CD4-positive, alpha-beta T cell treated with Interferon gamma for 1 hour (primary cell): ENCODE measurements at places on chromosomes 6 and 20.
A peak's percentile ranks its signal among the peaks of the same experiment; 100 is the strongest.

GRCh38 chr20:11229772-11230171 lies 556.0 kb upstream of the JAG1 start:
- no peak for DNase-seq

DNA sequence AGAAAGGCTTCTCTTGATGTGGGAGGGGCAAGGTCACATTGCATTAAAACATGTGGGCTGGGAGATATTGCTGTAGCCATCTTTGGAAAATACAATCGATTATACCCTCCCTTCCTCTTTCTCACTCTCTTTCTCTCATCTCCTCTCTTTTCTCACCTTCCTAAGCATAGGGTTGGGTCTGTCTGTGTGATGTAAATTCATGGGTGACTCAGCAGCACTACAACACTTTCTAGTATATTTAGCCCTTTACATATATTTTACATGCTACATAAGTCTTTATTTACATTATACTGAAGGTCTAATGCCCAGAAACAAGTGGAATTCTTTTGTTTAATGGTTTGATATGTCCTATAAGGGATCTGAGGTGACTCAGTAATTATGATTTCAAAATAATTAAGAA lies 634.8 kb upstream of the FLRT3 start:
- no peak for DNase-seq

- no peak for DNase-seq
Observed at GRCh38 chr6:53727748-53728147, 62.2 kb upstream of the KLHL31 start.

DNA sequence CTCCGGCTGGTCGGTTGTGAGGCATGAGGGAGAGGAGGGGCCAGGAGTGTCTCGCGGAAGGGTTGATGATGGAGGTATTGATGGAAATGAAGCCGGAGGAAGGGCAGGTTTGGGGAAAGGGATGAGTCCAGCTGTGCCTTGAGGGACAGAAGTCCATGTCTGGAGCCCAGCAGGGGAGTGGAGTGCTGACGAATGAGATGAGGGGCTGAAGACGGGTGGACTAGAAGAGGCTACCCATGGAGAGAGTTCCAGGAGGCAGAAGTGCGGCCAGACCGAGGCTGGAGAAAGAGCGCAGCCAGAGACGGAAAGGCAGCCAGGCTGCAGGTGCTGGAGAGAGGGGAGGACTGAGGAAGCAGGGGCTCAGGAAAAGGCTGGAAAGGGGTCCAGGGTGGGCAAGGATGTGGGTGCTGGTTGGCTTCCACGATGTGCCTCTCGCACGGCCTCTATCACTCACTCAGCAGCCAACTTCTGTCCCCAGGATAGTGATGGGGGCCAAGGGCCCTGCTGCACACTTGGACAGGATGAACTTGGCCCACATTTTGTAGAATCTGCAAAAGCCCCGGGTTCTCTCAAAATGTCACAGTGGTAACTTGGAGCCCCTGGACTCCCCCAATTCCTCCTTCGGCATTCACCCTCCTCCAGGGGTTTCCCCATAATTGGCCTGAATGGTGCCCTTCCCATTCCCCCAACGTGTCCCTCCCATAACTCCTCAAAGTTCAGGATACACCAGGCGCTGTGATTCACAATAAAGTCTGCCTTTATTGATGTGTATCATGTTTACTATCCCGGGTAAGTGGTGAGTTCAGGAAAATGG lies 627 bp upstream of the EIF6 start:
- DNase-seq: no peak

DNA sequence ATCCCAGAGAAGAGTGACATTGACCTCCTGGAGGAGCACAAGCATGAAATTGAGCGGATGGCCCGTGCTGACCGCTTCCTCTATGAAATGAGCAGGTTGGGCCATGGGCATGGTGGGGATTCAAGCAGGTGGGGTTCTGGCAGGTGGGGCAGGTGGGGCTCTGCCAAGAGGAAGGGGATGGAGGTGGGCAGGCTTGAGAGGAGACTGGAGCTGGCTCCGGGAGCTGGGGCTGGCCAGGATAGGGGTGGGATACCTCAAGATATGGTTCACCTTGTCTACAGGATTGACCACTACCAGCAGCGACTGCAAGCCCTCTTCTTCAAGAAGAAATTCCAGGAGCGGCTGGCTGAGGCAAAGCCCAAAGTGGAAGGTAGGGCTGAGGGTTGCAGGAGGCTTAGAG lies 42.9 kb downstream of the MOCS1 start:
- DNase-seq: no peak

DNA sequence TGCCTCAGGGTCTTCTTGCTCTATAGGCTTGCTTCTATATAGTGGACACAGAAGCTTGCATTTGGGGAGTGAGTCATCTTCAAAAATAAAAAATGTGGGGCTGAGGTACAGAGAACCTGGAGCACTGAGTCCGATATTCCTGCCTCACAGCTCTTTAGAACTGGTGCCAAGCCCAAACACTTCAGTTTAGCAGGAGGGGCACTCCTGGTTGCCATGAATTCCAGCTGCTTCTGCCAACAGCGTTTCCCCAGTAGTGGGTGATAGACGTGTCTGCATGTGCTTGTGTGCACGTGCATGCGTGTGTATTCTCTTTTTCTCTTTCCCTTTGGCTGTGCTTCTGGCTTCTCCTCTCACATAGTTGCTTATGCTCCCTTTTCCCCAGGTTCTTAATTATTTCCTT lies 11.9 kb downstream of the DNPH1 start:
- no peak for DNase-seq

- DNase-seq: peak; percentile 73
Observed at GRCh38 chr6:44096612-44097011, 30.6 kb downstream of the MRPL14 start.

GRCh38 chr6:31815025-31815838 lies at the start of the genes HSPA1A and HSPA1L:
TSS of gene HSPA1A (plus strand) at chr6:31815543. CDS start at chr6:31815757, 214 bp downstream.
TSS of gene HSPA1L (minus strand) at chr6:31815283. CDS start at chr6:31811972, 3,311 bp downstream.
- DNase-seq: peak; percentile 87

DNA sequence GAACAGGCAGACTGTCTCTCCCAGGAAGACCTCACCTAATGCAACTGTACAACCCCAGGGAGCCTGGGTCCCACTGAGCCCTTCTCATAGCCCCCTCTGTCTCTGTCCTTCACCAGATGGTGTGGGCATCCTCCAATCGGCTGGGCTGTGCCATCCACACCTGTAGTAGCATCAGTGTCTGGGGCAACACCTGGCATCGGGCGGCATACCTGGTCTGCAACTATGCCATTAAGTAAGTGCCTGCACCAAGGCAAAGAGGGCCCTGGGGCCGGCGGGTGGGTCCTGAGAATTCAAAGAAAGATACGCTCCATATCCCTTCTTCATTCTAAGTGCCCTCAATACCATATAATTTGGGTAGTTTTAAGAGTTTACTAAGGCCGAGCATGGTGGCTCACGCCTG lies 8.3 kb downstream of the R3HDML start:
- no peak for DNase-seq

- no peak for DNase-seq
Observed at GRCh38 chr20:52754366-52754765, 217.8 kb upstream of the TSHZ2 start.

DNA sequence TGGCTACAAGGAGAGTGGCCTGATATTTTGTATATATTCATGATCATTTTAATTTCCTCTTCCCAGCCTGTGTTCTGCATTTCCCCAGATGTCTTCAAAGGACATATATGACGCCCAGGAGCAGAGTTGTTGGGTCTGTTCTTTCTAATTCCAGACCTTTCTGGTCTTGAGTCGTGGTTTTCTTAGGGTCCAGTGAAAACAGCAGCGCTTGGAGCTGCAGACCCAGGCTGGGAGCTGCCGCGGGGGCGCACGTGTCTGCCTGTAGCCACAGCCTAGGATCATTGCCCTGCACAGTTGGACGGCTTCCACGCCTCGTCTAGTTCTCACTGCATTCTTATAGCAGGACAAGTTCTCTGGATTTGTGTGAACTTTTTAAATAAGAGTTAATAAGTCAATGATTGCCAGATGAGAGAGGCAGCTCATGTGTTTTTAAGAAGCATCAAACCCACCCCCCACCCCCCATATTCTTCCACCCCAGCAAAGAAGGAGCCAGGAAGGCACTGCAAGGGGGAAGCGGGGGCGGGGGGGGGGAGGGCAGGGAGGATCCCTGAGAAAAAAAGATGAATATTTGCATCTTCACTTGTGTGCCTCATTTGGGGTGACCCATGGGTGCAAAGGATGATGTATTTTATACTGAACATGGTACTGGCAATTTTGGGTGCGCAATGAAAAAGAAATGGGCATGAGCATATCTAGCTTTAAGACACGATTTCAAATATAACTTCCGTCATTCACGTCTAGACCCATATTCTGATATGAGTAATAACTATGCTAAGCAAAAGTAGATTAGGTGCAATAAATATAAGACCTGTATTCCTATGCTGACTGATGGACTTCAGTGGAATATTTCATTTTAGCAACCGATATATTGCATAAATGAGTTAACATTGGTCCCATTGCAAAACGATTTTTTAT lies 160.0 kb downstream of the TBXT start:
- DNase-seq: no peak

DNA sequence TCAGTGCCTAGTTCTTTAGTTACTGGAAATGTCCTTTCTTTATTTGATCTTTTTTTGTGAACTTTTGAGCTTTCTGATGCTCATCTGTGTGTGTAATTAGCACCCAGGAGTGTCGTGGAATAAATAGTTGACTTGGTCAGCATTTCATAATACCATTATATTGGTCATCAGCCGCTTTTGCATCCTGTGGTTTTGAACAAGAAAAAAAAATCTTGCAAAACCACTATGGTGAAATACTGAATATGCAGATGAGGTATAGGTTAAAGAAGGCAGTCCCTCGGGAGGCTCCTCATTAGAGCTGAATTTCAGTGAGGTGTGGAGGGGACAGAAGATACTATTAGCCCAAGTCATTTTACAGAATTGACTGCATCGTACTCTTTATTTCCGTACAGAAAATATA lies 90.1 kb downstream of the FOXO3 start:
- no peak for DNase-seq

DNA sequence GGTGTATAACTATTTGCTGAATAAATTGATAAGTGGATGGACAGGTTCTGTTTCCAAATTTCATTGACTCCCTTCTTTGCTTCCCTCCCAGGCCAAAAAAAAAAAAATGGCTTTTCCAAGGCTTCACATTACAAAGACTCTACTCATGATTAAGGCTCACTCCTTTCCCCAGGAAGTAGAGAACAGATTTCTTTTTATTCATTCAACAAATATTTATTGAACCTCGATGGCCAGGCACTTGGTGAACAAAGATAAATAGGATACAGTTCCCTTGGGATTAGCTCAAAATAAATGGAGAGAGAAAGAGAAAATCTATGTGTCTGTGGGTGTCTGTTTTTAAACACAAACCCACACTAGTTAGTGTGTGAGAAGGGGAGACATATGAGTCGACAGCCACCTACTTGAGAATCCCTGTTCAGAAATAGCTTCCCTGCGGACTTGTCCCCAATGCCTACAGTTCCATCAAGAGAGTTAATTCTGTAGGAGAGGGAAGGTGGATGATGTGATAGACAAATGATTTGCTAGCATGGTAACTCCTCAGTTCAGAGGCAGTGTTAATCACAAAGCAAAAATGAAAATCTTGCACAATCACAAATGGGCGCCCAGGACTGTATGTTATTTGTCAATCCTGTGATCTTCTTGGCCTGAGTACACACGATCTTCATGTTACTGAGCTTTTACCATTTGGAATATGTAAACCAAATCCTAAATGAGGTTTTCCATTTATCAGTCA lies 20.3 kb downstream of the TRAF3IP2 start:
- no peak for DNase-seq

GRCh38 chr6:168650671-168651111 lies 209.7 kb downstream of the SMOC2 start:
- no peak for DNase-seq

GRCh38 chr6:135179920-135180541 lies 1.1 kb upstream of the MYB start:
- no peak for DNase-seq

DNA sequence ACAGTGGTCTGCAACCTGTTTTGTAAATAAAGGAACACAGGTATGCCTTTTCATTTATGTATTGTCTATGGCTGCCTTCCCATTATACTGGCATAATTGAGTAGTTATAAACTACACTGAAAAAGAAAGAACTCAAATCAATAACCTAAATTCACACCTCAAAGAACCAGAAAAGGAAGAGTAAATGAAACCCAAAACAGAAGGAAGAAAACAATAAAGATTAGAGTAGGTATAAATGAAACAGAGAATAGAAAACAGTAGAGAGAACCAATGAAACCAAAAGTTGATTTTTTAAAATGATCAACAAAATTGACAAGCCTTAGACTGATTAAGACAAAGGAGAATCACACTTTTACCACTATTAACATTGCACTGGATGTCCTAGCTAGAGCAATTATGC lies 34.7 kb downstream of the FAM184A start:
- no peak for DNase-seq

DNA sequence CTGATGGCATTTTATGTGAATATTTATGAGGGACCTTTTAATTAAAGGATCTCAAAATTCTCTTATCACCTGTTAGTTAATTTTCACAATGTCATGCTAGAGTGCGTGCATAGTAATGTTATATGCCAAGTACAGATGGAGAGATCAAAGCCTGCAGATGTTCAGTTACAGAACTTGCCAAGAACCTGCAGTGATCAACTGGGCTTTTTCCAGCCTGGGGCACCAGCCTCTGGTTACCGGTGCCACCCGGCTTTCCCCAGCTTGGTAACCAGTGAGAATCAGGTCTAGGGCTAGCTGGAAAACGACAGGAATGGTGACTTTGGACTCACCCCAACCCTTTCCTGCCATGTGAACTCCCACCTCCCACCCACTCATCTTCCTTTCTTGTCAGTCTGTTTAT lies 91.8 kb downstream of the CAP2 start:
- DNase-seq: no peak

DNA sequence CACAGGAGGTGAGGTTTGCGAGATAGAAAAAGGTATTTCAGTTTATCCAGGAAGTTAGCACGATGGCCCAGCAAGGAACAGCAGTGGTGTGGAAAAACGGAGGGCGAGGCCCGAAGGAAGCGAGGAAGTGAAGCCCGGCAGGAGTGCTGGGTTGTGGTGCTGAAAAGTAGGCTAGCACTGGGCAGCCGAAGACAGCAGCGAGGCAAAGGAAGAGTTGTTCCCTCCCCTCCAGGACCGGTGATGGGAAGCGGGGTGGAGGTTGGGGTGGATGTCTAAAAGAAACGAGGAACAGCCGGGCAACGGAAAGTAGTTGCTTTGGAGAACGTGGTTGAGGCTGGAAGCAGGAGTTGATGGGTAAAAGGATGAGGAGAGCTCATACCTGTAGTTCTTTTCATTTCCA lies 1.4 kb downstream of the METTL24 start:
- DNase-seq: no peak

GRCh38 chr6:135146162-135146934 lies 34.8 kb upstream of the MYB start:
- DNase-seq: no peak
